ENCODE measurements at places on chromosomes 7 and 10.

GRCh38 chr7:101705331-101705730, 76.2 kb upstream of the MYL10 start:
- peak; percentile 62 for DNase-seq

DNA sequence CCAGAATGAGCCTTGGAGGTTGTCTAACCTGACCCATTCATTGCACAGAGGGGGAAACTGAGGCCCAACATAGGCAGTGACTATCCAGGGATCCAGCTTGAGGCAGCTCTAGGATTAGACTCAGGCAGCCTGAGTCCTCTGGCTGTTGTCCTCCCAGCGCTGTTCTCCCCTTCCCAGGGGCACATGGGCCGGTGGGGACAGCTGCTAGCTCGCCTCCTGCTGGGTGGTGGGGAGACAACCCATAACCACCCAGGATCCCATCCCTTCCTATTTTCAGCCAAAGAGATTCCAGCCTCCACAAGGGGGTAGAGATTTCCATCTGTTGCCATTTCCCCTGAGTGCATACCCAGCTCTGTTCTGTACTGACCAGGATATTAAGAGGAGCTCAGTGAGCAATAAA, 145.1 kb upstream of the GPR26 start:
- no peak for DNase-seq

- DNase-seq = no peak
Measured at GRCh38 chr7:152568972-152569371, 107.0 kb downstream of the XRCC2 start.

DNA sequence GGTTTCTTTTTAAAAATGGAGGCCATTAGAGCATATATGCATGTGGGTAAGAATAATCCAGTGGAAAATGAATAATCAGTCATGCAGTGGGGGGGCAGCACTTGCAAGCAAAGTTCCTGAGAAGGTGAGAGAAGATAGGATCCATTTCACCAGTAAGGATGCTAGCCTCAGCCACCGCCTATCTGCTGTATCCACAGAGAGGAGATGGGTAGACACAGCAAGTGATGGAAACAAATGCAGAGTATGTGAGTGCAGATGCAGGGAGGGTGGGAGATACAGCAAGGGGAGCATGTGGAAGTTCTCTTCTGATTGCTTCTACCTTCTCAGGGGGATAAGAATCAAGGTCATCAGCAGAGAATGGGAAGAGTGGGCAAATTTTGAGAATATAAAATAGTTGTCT, 171.4 kb upstream of the PDE1C start:
- no peak for DNase-seq

DNA sequence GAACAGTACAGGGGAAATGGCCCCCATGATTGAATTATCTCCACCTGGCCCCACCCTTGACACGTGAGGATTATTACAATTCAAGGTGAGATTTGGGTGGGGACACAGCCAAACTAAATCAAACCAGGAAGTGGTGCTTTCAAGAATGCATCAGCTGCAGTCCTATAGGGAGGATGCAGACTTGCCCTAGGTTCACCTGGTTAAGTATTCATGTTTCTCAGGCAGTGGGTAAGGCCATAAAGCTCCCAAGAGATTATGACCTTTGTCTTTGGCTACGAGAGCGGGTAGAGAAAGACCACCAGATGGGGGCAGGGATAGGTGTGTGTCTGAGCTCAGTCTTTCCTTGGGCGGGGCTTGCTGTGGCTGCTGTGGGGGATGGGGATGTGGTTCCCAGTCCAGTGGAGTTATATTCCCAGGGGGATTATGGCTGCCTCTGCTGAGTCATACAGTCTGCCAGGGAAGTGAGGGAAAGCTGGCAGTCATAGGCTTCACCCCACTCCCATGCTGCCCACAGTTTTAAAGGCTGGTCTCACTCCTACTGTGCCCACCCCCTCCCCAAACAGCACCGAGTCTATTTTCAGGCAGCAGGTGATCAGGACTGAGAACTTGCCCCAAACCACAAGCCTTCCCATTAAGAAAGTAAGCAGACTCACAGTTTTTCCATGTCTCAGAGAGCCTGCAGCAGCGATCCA, 8.4 kb upstream of the R3HCC1L start:
- DNase-seq = no peak

DNA sequence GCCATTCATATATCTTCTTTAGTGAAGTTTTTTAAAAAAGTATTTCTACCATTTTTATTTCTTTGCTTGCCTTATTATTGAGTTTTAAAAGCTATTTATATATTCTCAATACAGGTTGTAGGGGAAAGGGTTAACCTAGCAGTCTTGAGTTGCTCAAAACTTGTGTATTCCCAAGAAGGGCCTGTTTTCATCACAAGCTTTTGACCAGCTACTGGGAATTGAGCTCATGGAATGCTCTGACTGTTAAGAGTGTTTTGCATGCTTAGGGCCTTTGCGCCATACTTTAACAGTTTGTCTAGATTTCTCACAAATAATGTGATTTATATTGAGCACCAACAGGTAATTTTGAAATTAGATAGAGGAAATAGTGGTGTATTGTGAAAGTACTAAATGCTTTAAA, 72.0 kb upstream of the CALCR start:
- no peak for DNase-seq

DNA sequence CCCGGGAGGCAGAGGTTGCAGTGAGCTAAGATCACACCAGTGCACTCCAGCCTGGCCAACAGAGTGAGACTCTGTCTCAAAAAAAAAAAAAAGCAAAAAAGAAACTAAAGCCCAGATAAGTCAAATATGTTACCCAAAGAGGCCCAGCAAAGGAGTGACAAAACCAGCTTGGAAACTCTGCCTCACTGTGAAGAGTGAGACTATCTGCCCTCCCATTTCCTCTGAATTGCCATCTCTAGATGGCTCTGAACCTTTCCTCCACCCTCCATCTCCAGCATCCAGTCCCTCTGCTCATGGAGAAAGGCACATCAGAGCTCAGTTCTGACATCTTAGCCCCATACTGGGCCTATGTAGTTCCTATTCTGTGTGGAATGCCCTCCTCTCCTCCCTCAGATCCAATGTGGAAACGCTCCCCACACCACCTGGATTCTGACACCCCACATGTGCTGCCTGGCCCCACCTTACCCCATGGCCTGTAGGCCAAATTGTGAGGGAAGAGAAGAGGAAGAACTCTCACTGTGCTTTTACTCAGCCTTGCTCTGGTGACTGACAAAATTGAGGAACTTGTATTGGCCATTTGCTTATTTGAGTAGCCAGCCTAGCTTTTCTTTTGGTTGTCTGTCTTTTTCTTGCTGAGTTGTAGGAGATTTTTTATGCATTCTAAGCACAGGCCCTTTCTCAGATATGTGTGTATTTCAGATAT, 18.0 kb upstream of the NUDCD3 start:
- peak; percentile 33 for DNase-seq

GRCh38 chr7:157126921-157127320, 11.8 kb upstream of the UBE3C start:
- no peak for DNase-seq

GRCh38 chr10:129774082-129774735, 189.9 kb downstream of the EBF3 start:
- DNase-seq = no peak

DNA sequence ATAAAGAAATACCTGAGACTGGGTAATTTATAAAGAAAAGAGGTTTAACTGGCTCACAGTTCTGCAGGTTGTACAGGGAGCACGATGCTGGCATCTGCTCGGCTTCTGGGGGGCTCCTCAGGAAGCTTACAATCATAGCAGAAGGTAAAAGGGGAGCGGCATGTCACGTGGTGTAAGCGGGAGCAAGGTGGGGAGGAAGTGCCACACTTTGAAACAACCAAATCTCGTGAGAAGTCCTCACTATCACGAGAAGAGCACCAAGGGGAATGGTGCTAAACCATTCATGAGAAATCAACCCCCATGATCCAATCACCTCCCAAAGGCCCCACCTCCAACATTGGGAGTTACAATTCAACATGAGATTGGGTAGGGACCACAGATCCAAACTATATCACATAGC, 67.7 kb downstream of the AKR1B1 start:
- DNase-seq = no peak

DNA sequence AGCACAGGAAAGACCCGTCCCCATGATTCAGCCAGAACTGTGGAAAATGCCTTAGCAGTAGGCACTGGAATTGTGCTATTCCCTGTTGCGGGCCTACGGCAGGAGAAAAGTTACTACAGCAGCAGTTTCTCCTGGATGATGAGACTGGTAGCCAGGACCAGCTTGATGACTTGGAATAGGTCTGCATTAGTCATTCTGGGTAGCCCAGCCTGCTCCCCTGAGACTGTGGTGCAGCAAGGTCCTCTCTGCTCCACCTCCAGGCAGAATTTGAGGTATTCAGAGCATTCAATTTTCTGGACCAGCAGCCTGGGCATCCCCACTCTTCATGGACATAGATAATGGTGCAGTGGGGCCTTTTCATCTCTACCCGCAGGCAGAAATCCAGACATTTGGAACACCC, 490.0 kb downstream of the SH2D4B start:
- DNase-seq = no peak

GRCh38 chr7:17391366-17391765, 92.9 kb downstream of the AHR start:
- no peak for DNase-seq

DNA sequence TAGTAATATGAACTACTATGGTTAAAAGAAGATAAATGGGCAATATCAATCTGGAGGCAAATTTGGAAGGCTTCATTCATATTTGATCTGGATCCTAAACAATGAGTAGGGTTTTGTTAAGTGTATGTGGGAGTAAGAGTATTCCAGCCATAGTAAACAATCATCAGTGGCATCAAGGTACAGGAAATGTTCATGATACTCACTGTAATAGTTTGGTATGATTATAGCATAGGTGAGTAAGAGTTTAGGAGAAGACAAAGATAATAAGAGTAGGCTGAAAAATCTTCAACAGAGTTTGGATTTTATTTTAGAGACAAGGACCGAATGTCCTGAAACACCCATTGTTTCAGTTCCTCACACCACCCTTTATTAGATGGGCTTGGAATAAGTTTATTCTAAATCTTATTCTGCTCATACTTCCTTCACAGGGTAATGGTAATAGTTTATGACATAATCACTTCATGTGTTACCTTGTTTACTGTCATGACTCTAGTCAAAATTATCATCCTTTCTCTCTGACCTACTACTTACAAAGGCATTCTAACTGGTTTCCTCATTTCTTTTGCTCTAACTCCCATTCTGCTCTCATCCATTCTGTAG, 38.9 kb downstream of the BRAF start:
- DNase-seq = no peak

GRCh38 chr10:43973801-43974200, 325.1 kb upstream of the ZNF32 start:
- DNase-seq = no peak

DNA sequence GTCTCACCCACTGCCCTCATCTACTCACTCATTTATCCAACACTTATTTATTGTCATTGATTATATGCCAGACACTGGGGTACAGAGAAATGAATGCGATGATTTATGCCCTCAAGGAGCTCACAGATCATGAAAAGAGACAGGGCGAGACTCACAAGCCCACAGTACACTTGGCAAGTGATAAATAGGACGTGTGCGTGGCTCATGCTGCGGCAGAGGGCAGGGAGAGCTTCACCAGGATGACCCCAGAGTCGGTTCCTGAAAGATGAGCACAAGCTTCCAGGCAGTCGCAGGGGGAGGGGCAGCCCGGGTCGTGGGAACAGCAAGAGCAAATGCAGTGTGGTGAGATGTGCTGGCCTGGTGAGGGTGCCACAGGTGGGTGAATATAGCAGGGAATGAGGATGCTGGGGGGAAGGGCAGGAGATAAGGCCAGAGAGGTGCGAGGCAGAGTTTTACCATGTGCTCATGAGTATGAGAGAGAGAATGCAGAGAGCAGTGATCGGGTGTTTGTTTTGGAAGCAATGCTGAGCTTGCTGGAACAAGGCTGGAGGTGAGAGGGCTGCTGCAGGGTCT, 70.9 kb downstream of the ATXN7L1 start:
- no peak for DNase-seq

DNA sequence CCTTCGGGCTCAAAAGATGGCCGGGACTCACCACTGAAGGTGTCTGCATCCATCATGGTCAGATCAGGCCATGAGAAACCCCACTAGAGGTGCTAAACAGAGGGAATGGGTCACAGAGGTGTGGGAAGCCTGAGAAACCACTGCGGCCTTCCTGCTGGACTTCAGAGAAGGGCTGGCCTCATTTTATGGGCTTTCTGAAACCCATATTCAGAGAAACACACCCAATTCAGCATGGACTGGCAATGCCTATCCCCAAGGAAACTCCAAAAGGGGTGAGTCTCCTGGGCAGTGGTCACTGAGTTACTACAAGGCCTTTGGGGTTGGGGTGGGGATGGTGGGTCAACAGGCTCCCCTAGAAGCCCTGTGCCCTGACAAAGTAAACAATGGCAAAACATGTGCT, 58.0 kb downstream of the DLG5 start:
- DNase-seq = no peak

DNA sequence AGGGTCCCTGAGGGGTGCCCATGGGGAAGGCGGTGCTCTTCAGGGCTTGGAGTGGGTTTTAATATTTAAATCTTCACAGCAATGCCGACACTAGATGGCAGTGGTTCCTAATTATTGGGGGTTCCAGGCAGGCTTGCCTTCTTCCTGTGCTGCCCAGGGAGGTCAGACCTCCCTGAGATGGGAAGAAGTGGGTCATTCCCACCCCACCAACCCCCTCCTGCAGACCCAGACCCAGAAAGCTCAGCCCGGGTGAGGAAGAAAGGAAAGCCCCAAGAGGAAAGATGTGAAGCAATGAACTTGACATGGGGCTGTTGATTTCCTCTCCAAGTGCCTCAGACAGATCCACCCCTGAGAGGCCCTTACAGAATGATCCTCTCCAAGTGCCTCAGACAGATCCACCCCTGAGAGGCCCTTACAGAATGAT, 85.1 kb upstream of the LANCL2 start:
- DNase-seq = peak; percentile 75
